ENCODE measurements at places on chromosomes 11 and 22.

DNA sequence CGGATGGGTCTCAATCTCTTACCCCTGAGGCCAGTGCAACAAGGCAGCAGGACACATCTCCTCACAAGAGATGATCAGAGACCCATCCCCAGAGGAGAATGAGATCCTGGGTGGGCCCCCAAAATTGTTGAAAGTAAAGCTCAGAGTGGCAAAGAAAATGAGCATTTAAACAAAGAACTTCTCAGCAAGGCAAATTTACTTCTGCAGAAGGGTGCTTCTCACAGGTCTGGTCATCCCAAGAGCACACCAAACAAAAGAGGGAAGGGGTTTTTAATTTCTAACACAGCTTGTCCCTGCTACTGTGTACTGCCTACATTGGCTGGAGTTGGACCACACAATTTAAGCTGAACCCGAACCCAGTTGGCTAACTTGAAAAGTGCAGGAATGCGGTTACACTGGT lies 1628.6 kb upstream of the RAG2 start:
- DNase-seq, result no peak

DNA sequence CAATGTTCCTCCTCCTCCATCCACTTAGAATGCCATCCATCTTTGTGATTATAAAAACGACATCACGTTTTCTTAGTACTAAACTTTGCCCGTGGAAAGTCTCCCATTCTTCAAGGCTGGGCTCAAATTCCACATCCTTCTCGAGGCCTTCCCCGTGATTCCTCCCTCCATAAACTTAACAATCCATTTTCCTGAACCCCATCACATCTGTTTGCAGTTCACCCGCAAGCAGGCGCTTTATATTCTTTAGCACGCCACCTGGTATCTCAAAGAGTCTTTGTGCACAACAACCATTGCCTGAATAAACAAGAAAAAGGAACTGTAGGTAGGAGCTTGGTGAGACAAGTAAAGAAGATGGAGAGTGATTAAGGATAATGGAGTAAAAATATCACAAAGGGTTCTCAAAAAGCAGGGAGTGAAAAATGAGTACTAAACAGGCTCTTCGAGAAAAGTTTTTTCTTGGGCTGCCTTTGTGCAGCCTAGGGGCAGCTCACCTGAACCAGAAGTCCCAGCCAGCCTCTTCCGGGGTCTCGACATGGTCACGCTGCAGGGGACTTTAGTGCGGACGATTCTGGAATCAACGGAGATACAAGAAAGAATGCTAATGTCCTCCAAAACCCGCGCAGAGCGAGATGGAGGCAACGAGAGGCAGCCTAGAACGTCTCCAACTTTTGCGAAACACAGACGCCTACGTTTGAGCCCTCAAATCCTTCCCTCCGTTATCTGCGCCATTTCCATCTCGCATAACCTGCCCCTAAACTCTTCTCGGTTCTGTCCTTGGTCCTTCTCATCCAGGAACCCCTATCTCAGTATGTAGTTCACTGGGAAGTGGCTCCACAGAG lies 585 bp downstream of the THYN1 start:
- DNase-seq, result peak; percentile 60

DNA sequence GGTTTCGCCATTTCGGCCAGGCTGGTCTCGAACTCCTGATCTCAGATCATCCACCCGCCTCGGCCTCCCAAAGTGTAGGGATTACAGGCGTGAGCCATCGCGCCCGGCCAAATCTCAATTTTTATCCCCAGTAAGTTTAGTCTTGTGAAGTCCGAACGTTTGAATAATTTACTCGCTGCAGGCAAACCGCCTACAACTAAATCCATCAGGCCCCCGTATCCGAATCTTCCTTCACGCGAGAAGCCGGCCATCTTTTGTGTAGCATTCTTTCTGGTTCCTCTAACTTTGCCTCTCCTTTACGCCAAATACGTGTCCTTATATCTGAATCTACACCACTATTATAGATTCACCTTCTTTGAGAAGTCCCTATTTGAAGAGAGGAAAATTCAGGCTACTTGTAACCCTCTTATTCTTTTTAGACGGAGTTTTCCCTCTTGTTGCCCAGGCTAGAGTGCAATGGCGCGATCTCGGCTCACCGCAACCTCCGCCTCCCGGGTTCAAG lies 581 bp upstream of the EIF3L start:
- DNase-seq, result peak; percentile 18

GRCh38 chr11:6251120-6251733 lies 8.4 kb upstream of the CCKBR start:
- DNase-seq, result peak; percentile 51

DNA sequence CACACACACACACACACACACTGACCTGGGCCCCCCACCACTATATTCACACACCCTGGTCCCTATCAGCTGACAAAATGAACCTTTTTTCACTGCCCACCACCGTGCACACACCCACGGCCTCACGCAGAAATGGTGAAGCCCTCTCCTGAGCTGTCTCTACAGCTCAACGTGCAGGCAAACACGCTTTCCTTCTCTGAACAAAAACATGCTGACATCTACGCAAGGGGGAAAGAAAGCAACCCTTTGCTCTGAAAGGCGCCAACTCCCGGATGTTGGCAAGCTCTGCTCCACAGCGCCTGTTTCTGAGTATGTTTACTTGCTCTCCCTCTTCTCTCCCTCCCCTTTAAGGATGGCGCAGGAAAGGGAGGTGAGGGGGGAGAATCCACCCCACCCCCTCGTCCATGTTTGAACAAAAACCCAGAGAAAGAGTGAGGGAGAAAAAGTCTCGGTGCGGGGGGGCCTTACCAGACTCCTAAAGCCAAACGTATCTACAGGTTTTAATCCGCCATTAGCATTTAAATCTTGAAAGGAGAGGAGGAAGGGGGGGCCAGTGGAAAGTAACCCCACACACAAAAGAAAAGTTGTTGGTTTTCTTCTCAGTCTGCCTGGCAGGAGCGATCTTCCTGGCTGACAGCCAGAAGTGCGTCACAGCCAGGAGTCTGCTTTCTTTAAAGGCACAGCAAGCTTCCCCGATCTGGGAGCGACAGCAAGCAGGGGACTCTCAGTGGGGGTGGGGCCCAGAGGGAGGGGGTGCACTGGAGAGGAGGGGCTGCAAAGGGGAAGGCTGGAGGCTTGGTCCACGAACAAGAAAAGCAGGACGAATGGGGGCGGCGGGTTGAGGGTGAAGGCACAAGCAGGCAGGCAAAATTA lies 39.6 kb downstream of the NUMA1 start:
- peak; percentile 75 for DNase-seq

DNA sequence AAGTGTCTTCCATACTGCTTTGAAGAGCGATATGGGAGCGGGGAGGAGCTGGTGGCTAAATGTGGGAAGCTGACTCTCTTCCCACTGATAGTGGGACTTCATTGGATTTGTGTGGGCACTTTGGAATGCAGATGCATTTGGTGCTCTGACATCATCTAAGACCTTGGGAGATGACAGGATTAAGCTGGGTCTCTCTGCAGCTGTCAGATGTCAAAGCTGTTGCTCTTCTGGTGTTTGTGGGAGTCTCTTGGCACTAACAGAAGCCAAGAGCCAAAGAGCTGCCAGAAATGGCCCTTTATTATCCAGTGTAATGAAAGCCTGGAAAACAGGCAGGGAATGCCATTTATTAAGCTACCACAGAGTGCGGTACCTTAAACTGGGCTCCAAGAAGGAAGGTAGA lies 20.6 kb downstream of the GRAMD1B start:
- no peak for DNase-seq

- DNase-seq, result no peak
These were observed 39.0 kb upstream of the CD82 start for GRCh38 chr11:44526438-44526837.

- DNase-seq, result no peak
These were observed 280.3 kb downstream of the RAB38 start for GRCh38 chr11:87894961-87895360.

DNA sequence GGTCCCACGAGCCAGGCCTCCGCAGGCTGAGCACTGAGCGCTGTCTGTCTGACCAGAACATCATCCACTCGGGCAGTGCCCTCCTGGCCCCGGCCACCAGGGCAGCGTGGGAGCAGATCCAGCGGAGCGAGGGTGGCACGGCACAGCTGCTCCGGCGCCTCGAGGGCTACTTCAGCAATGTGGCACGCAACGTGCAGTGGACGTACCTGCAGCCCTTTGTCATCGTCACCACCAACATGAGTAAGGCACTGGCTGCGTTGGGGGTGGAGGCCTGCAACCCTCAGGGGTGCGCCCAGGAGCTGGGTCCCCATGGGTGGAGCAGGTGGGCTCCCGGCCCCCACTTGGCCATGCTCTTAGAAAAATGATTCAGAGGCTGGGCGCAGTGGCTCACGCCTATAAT lies 49.7 kb upstream of the PRODH start:
- DNase-seq, result no peak

DNA sequence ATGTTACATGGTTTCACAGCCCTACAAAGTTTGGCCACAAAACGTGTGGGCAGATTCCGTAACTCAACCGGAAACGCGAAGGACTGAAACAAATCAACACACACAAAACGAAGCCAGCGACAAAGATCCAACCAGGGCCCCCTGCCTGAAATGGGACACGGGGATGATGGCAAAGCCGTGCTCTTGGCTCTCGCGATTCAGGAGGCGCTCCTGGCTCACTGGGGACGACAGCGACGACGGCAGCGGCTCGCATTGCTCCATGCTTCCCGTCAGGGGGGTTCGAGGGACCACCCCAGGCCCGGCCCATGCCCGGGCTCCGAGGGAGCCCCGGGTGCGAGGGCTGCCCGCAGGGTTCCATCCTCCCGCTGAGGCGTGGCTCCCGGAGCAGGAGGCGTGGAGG lies 4786.8 kb upstream of the OR11H1 start:
- no peak for DNase-seq

- no peak for DNase-seq
These were observed 1022.5 kb downstream of the TBC1D22A start for GRCh38 chr22:47784991-47785390.
